H54 (cell line): ENCODE measurements at places on chromosomes 12 and 14.

GRCh38 chr12:121793838-121794533 is 498 bp upstream of the RHOF start:
- DNase-seq: no peak

DNA sequence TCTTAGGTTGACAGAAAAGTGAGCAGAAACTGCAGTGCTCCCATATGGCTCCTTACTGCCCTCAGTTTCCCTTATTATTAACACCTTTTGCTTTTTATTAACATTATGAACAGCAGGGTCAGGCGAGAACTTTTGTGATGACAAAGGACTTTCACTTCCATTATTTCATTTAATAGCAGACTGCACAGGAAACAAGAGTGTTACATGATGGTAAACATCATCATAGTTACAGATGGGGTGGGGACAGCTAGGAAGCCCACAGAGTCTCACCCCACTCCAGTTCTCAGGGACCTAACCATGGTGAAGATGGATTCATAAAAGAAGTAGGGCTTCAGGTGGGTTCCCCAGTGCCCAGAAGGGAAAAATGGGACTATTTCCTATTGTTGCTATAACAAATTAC is 110.1 kb upstream of the PELI2 start:
- no peak for DNase-seq

- no peak for DNase-seq
These were observed 18.9 kb downstream of the UBE3B start for GRCh38 chr12:109496306-109496705.

GRCh38 chr12:72349491-72349890 is 77.3 kb downstream of the TRHDE start:
- no peak for DNase-seq

DNA sequence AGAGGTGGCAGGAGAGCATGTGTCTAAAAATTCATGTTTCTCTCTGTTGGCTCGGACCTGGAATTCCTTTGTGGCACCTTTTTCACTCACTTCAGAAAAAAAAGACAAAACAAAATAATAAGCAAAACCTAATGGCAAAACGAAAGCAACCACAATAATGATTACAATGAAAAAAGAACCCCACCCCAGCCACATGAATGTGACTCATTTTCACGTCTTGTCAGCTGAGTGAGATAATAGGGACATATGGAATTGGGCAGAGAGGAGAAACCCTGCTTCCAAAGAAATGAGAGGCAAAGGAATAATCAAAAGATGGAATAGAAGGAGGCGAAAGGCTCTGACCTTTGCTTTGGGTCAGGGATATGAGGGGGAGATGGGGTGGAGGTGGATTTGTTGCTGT is 143.4 kb downstream of the SLC8A3 start:
- no peak for DNase-seq

- DNase-seq: no peak
These were observed 197.8 kb downstream of the SOX5 start for GRCh38 chr12:23751641-23752040.

DNA sequence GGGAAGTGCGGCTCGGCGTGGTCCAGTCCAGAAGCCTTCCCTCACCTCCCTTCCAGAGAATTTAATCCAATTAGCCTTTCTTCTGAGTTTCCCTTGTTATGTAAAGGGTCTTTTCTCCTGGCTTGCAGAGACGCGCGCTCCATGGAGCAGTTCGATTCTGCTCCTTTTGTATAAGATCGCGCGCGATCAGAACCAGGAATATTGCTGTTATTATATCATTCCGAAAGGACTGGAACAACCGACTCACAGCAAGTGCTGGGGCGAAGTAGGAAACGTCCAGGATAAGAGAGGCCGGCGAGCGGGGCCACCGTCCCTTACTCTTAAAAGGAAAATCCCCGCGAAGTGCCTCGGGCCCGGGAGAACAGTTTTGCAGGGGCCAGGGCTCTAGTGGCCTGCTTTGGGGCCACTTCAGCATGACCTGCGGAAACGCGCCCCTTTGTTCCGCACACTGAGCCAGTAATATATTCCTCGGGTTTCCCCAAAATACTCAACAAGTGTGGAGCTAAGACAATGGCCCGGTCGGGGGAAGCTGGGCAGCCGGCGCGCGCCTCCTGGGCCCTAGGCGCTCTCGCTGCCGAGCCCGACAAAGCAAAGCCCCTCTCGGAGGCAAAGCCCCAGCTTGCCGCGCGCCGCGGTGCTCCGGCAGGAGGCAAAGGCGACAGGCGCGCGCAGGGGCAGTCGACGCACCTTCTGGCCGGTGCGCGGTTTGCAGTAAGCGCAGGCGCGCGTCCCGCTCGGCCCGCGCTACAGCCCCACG is 2.9 kb downstream of the RFX4 start:
- no peak for DNase-seq

- no peak for DNase-seq
These were observed 261.0 kb downstream of the DACT1 start for GRCh38 chr14:58898655-58899316.

DNA sequence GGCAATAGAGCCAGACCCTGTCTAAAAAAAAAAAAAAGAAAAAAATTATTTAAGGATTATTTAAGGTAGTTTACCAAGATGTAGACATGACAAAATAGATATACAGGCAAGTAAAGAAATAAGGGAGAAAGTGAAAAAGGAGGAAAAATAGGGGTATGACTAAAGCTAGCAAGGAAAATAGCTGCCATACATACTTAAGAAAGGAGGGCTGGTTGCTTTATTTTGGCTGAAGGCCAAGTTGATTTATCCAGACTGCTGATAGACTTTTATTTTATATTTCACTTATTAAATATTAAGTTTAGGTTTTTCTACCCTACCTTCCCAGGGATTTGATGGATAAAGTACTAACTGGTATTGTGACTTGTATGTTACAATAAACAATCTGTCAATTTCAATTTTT is 8.3 kb upstream of the AEBP2 start:
- no peak for DNase-seq

- no peak for DNase-seq
These were observed 345.0 kb downstream of the CCDC91 start for GRCh38 chr12:28535216-28535615.

DNA sequence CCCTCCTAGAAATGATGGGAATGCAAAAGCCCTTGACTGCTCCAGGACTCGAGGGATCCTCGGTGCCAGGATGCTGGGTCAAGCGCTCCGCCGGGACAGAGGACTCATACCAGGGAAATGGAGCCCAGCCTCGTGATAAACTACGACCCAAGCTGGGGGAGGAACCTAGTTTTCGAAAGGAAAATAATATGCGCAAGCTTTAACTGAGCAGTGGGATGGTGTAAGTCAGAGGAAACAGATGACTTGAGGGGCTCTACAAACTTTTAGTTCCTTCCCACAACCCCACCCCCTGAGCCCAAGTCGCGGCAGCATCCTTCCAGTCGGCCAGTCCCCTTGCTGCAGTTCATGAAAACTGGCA is 654 bp upstream of the SUPT16H start:
- DNase-seq: no peak

- no peak for DNase-seq
These were observed 367.5 kb downstream of the DAD1 start for GRCh38 chr14:22221508-22221907.

GRCh38 chr12:97162173-97162572 is 255.1 kb downstream of the NEDD1 start:
- DNase-seq: no peak

DNA sequence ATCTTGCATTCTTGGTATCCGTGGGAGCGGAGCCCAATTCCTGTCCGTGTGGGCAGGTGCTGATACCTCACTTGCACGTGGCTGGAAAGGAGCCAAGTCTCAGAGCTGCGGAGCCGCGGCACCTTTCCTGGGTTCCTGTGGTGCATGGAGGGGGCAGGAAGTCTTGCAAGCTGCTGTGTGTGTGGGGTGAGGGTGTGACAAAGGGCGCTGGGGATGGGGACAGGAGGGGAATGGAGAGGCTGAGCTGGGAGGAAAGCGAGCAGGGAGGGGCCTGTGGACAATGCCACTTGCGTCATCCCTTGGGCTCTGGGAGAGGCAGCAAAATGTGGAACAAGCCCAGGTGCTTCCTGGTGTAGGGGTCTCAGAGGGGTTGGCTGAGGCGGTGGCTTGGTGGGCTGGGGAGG is 86.7 kb downstream of the CALM1 start:
- DNase-seq: no peak

- no peak for DNase-seq
These were observed 12.8 kb downstream of the BAG5 start for GRCh38 chr14:103549361-103550311.

GRCh38 chr14:31933716-31934115 is 143.4 kb upstream of the ARHGAP5 start:
- no peak for DNase-seq

- no peak for DNase-seq
These were observed 150.3 kb downstream of the TGFB3 start for GRCh38 chr14:75831455-75831854.
